Sigmoid colon (tissue), 7 donors: ENCODE measurements at places on chromosomes 12 and 14. TPM values are rescaled to one million over a fixed set of nuclear protein-coding genes. Genes with fewer than 3 reads are reported as not detected.
A peak's percentile ranks its signal among the peaks of the same experiment; 100 is the strongest.

DNA sequence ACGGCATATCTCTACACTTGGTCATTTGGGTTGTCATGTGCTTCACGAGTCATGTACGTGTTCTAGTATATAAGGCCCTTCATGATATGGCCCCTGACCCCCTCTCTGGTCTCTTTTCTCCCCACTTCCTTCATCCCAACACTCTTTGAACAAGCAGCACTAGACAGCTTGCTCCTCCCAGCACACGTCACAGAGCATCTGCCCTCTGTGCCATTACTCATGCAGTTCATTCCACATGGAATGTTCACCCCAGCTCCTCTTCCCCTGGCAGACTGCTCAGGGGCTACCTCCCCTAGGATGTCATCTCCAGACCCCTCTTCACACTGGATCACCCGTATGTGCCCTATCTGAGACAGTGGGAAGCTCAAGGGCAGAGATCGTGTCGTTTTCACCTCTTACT, 14.1 kb upstream of the LRP1-AS start:
- no peak overlapping the region for H3K27ac ChIP-seq
- H3K4me3 ChIP-seq: no peak overlapping the region
- no peaks in the 10 kb centered on the region for H3K27me3 ChIP-seq
- peaks cover 4% of the 10 kb centered on the region for H3K4me1 ChIP-seq
- peaks cover 100% of the 10 kb centered on the region for H3K36me3 ChIP-seq
- no peak for DNase-seq

DNA sequence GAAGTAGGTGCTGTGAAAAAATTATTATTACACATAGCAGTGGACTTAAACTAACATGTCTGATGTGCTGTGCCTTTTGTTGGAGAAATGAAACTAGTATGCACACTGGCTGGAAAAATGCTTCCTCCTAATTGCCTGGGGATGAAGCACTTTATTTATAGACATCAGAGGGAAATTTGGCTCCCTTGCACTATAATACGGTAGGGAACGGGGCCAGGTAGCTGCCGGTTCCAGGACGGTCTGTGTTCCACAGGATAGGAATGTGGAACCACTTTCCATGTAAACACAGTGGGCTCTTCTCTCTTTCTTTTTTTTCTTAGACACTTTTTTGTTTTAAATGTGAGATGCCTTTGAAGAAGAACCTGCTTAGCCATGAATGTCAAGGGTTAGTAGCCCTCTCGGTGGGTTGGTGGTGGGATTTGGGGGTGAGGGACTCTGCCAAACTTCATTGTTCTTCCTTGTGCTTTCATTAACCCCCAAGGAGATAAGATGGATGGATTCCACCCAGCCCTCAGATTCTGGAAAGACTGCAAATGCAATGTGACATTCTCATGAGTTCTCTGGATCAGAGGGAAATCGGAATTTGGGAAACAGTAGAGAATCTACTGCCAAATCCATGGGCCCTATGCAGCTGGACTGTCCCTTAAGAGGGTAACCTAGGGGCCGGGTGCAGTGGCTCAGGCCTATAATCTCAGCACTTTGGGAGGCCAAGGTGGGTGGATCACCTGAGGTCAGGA, 58.0 kb upstream of the GSC start:
- H3K27me3 ChIP-seq: no peaks in the 10 kb centered on the region
- peak; percentile 85 for DNase-seq
- peak overlapping the region; percentile 64 for H3K27ac ChIP-seq
- no peak overlapping the region for H3K4me3 ChIP-seq
- H3K4me1 ChIP-seq: peaks cover 18% of the 10 kb centered on the region

DNA sequence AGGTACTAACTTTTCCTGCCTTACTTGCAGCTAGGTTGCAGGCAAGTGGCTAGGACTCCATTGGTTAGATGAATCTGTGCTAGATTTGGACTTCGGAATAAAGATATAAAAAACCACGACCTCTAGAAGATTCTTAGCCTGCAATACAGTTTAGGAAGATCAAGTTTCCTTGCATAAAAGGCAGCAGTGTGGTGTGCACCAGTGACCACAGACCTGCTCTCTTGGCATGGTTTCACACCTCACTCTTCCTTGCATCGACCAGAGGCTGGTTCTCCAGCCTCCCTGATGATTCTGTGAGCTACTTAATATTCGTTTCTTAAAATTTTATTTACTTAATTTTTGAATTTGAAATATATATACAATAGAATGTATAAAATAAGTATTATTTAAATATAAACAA, 9.8 kb downstream of the KLHDC1 start:
- no peaks in the 10 kb centered on the region for H3K4me1 ChIP-seq
- H3K4me3 ChIP-seq: no peak overlapping the region
- H3K27me3 ChIP-seq: no peaks in the 10 kb centered on the region

- H3K27me3 ChIP-seq: no peaks in the 10 kb centered on the region
- H3K4me3 ChIP-seq: no peak overlapping the region
- no peak for DNase-seq
- H3K4me1 ChIP-seq: peaks cover 20% of the 10 kb centered on the region
Measured at GRCh38 chr14:92733007-92733406, 15.4 kb downstream of the LGMN start.

DNA sequence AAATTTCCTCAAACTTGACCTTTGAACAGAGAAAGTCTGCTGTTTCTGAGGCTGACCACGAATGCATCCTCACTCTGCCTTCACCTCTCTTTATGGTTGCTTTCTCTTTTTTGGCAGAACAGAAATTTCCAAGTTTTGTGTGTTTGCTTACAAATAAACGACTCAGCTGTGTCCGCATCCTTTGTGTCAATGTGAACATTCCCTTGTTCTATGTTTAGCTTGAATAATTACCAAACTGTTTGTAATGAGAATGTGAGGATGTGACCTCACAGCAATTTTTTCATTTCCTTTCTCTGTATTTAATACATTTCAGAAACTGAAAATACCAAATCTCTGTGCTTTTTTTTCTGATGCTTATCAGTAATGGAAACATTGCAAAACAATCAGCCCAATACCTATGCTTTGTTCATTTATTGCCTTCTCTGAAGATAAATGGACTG, 410.9 kb downstream of the EGLN3 start:
- H3K27ac ChIP-seq: no peak overlapping the region
- no peak for DNase-seq
- no peaks in the 10 kb centered on the region for H3K36me3 ChIP-seq
- no peaks in the 10 kb centered on the region for H3K27me3 ChIP-seq
- no peaks in the 10 kb centered on the region for H3K4me1 ChIP-seq
- H3K4me3 ChIP-seq: no peak overlapping the region

DNA sequence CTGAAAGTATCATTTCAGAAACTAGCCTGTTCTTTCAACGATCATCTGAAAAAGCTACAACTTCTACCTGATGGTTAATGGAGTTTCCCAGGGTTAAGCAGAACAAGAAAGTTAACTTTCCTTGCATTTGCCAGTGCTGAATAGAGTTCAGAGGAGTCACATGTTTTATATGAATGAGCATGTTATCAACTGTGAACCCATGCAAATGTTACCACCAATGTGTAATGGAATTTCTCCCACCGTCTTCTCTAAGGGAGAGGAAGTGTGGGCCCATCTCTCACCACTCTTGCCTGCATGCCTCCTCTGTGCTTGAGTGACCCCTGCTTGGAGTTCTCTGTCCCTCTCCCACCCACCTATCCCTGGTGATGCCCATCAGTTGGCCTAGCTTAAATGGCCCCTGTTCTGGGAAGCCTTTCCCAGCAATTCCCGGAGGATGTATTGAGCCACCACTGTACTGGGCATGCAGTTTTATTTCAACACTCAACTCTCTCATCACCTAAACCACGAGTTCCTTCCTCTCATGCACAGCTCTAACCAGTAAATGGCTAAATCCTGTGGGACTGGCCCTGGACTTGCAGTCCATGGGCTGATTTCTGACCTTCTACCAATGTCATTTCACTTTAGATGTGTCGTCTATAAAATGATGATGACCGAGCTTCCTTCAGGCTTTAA, 159.8 kb downstream of the RPAP3 start:
- H3K36me3 ChIP-seq: no peaks in the 10 kb centered on the region
- no peak overlapping the region for H3K4me3 ChIP-seq
- peaks cover 20% of the 10 kb centered on the region for H3K4me1 ChIP-seq
- H3K27ac ChIP-seq: no peak overlapping the region

- H3K27ac ChIP-seq: peak overlapping the region; percentile 3
- no peaks in the 10 kb centered on the region for H3K36me3 ChIP-seq
- H3K4me3 ChIP-seq: no peak overlapping the region
- peaks cover 17% of the 10 kb centered on the region for H3K4me1 ChIP-seq
- H3K27me3 ChIP-seq: no peaks in the 10 kb centered on the region
- peak; percentile 85 for DNase-seq
Measured at GRCh38 chr12:104596134-104596799, 139.5 kb downstream of the CHST11 start.

DNA sequence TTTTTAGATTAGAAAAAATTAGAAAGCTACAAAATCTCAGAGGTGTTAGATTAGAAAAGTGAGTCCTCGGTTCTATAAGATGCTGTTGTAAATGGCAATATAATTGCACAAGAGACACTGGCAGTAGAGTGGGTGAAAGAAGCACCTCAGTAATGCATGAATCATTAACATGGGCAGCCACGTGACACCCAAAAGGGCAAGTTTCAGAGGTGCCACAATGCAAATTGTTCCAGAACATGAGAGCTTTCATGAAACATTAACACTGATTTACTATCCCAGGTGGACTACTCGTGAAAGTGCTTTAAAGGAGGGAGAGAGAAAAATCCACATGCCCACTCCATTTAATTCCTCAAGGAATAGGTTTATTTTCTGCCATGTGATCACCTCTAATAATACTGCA, 108.4 kb downstream of the PTPRR start:
- no peaks in the 10 kb centered on the region for H3K36me3 ChIP-seq

GRCh38 chr14:77187649-77188012, 6.0 kb downstream of the TMEM63C start:
- no peak overlapping the region for H3K4me3 ChIP-seq
- H3K27ac ChIP-seq: no peak overlapping the region
- H3K36me3 ChIP-seq: no peaks in the 10 kb centered on the region
- peak; percentile 17 for DNase-seq
- no peaks in the 10 kb centered on the region for H3K27me3 ChIP-seq

Gene FAM186B
- total RNA-seq: not detected

Gene OR10G2
- not detected for total RNA-seq

Gene GPR137C
- total RNA-seq: 0.55 TPM

Gene COX8C
- not detected for total RNA-seq

Gene PTHLH
- total RNA-seq: 0.95 TPM

Gene PLD4
- 0.28 TPM for total RNA-seq

Gene CFAP73
- not detected for total RNA-seq

Gene C3AR1
- 16.8 TPM for total RNA-seq

Gene SLC17A8
- total RNA-seq: not detected
